Kidney capillary endothelial cell (primary cell): ENCODE measurements at places on chromosomes 4 and X.

GRCh38 chr4:25654031-25654970 lies 1.4 kb upstream of the SLC34A2 start:
- no peak for DNase-seq

DNA sequence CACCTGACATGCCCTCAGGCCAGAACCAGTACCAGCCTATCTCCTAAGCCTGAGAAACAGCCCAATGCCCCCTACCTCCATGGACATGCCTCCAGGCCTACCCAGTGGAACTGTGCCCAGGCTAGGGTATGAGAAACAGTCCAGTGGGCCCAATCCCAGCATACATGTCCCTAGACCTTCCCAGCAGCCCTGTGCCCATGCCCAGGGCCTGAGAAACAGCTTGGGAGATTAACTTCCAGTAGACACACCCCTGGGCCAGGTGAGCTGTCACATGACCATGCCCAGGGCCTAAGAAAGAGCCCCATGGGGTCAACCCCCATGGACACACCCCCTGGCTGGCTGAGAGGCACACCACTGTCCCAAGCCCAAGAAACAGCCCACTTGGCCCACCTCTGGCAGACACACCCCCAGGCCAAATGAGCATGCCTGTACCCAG lies 78.8 kb downstream of the CBR4 start:
- no peak for DNase-seq

DNA sequence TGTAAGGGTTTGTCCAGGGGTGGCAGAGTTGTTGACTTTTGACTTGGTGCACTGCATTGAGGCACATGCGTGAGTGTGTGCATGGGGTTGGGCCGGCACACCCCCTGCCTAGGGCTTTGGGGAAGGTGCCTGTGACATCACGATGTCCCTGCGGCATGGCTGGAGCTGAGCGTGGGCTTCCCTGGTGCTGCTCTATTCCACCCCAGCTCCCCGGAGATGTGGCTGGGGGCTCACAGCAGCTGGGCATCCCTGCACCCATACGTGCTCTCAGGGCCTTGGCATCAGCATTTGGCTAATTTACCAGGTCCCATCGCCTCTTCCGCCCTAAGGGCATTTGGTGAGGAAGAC lies 5.7 kb downstream of the PSAPL1 start:
- DNase-seq: no peak

DNA sequence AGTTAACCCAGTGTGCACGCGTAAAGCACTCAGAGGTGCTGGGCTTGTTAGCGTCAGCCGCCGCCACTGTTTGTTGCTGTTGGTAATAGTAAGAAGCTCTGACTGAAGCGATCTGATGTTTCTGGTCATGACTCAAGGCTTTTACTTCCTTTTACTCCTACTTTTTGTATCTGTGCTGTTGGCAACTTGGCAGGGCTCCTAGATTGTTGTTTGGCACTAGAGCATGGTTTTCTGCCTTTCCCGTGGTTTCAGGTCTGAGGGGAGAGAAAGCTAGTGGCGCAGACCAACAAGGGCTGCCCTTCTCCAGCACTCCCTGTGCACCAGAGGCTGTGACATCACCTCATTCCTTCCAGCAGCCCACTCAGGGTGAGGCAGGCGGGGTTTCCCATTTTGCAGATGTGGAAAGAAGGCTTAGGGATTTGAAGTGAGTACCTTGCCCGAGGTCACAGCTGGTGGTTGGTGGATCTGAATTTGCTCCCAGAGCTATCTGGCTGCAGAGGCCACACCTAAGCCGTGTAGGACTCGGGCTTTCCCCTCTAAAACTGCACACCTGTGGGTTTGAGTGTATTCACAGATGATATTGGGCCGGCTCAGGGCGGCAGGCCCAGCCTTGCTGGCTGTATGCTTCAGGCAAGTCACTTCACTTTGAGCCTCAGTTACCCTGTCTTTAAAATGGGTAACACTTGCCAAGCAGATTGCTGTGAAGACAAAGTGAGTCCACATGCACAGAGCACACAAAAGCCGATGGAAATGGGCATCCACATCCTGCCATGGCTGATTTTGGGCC lies 51.2 kb upstream of the TADA2B start:
- peak; percentile 37 for DNase-seq

GRCh38 chrX:13597874-13598273 lies 28.5 kb downstream of the EGFL6 start:
- no peak for DNase-seq
